Endodermal cell (in vitro differentiated cells): ENCODE measurements at places on chromosomes 13 and 19. TPM values are rescaled to one million over a fixed set of nuclear protein-coding genes. Genes with fewer than 3 reads are reported as not detected.

- H3K27me3 ChIP-seq = peaks cover 10% of the 10 kb centered on the region
- H3K36me3 ChIP-seq = no peaks in the 10 kb centered on the region
- H3K27ac ChIP-seq = no peak overlapping the region
- no peak for DNase-seq
- no peaks in the 10 kb centered on the region for H3K4me1 ChIP-seq
- no peak overlapping the region for H3K4me3 ChIP-seq
These were observed 4.3 kb downstream of the CD209 start for GRCh38 chr19:7742991-7743390.

- H3K27ac ChIP-seq = no peak overlapping the region
- DNase-seq = no peak
- no peaks in the 10 kb centered on the region for H3K36me3 ChIP-seq
- H3K27me3 ChIP-seq = no peaks in the 10 kb centered on the region
- H3K4me3 ChIP-seq = no peak overlapping the region
These were observed 61.2 kb upstream of the FRY start for GRCh38 chr13:31970231-31970930.

DNA sequence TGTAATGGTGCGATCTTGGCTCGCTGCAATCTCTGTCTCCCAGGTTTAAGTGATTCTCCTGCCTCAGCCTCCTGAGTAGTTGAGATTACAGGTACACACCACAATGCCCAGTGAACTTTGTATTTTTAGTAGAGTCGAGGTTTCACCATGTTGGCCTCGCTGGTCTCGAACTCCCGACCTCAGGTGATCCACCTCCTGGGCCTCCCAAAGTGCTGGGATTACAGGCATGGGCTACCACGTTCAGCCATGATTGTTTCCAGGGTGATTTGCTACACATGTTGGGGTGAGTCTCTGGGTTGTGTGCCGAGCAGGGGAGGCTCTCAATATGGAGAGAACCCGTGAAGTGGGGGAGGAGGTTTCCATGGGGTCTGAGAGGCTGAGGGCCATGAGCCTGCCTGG is 24.8 kb upstream of the CEACAM21 start:
- no peak overlapping the region for H3K27ac ChIP-seq
- no peak overlapping the region for H3K4me3 ChIP-seq
- peaks cover 5% of the 10 kb centered on the region for H3K4me1 ChIP-seq
- H3K36me3 ChIP-seq = no peaks in the 10 kb centered on the region
- no peaks in the 10 kb centered on the region for H3K27me3 ChIP-seq
- DNase-seq = no peak

DNA sequence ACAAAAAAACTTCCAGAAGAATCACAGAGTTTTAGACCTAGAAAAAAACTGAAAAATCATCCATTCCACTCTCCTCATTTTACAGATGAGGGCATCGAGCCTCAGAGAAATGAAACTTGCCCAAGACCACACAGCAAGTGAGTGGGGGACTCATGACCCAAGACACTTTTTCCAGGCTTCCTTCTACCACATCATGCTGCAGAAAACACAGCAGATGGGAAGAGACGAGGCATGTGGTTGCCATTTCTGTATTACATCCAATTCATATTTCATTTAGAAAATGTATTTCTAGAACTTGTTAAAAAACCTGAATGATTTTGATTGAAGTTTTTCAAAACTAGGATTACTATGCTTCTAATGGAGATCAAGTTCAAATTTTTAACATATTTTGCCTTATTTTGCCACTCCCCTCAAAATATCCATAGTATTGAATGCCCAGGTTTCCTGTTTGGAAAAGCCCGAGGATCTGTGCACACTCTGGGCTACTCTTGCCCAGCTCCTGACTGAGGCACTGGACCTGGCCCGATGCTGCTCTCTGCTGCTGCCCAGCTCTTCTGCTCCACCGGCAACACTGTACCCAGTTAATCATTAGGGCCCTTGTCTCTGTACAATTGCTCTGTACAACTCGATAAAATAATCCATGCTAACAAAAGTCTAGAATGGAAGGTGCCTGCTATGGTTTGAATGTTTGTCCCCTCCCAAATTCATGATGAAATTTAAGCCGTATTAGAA is 157.4 kb downstream of the EFNB2 start:
- no peak overlapping the region for H3K4me3 ChIP-seq
- H3K36me3 ChIP-seq = no peaks in the 10 kb centered on the region
- H3K4me1 ChIP-seq = peaks cover 20% of the 10 kb centered on the region
- no peak overlapping the region for H3K27ac ChIP-seq

DNA sequence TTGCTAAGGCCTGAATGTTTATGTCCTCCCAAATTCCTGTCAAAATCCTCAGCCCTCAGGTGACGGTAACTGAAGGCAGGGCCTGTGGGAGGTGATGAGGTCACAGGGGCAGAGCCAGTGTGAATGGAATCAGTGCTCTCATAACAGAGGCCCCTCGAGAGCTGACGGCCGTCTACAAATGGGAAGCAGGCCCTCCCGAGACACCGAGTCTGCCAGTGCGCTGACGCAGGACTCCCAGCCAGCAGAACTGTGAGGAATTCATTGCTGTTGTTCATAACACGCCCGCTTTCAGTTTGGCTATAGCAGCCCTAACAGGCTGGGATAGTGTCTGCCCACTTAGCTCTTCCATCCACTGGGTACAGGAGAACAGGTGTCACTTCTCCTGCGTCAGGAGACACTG is 41.2 kb downstream of the CARS2 start:
- H3K27ac ChIP-seq = no peak overlapping the region
- no peaks in the 10 kb centered on the region for H3K4me1 ChIP-seq
- no peak for DNase-seq
- no peak overlapping the region for H3K4me3 ChIP-seq
- no peaks in the 10 kb centered on the region for H3K27me3 ChIP-seq
- peaks cover 90% of the 10 kb centered on the region for H3K36me3 ChIP-seq

- H3K4me3 ChIP-seq = no peak overlapping the region
- no peak overlapping the region for H3K27ac ChIP-seq
These were observed 422.2 kb downstream of the KLF5 start for GRCh38 chr13:73480779-73481559.

- H3K4me1 ChIP-seq = no peaks in the 10 kb centered on the region
- H3K36me3 ChIP-seq = no peaks in the 10 kb centered on the region
- no peak for DNase-seq
These were observed 34.1 kb downstream of the INSR start for GRCh38 chr19:7260161-7260560.

GRCh38 chr13:28492569-28493367 is 2.2 kb downstream of the FLT1 start:
- H3K36me3 ChIP-seq = no peaks in the 10 kb centered on the region
- H3K27me3 ChIP-seq = peaks cover 68% of the 10 kb centered on the region
- H3K27ac ChIP-seq = no peak overlapping the region
- H3K4me3 ChIP-seq = peak overlapping the region; percentile 78
- H3K4me1 ChIP-seq = no peaks in the 10 kb centered on the region

GRCh38 chr13:58126496-58126895 is 495.0 kb downstream of the PCDH17 start:
- no peaks in the 10 kb centered on the region for H3K36me3 ChIP-seq
- no peak for DNase-seq
- H3K27ac ChIP-seq = no peak overlapping the region
- no peak overlapping the region for H3K4me3 ChIP-seq

GRCh38 chr13:51801631-51802099 is 2.3 kb downstream of the DHRS12 start:
- H3K36me3 ChIP-seq = no peaks in the 10 kb centered on the region
- H3K4me3 ChIP-seq = no peak overlapping the region
- H3K27me3 ChIP-seq = no peaks in the 10 kb centered on the region
- H3K4me1 ChIP-seq = peaks cover 16% of the 10 kb centered on the region

DNA sequence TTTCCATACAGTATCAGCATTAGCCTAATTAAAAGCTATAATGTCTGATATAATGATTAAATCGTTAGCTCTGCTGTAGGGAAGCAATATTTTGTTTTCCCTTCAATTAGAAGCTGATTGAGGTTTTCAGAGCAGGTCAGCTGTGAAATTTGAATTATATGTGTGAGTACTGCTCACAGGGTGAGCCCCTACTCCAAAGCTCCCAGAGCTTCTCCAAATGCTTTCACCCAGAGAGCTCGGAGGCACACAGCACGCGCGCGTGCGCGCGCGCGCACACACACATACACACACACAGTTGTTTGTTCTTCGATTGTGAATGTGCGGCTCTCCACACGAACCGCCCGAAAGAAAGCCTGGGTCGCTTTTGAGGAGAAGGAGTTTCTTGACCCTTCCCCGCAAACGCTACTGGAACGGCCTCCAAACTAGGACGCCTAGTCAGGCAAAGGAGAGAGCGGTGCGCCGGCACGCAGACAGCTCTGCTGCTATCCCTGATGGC is 4.8 kb upstream of the SOX1 start:
- no peak overlapping the region for H3K27ac ChIP-seq
- peak; percentile 57 for DNase-seq
- no peaks in the 10 kb centered on the region for H3K36me3 ChIP-seq
- H3K4me1 ChIP-seq = no peaks in the 10 kb centered on the region

GRCh38 chr13:82220641-82221040 is 1661.6 kb downstream of the SLITRK1 start:
- no peaks in the 10 kb centered on the region for H3K27me3 ChIP-seq

GRCh38 chr13:42000846-42001245 is 39.9 kb upstream of the VWA8 start:
- no peak for DNase-seq
- no peak overlapping the region for H3K27ac ChIP-seq
- no peak overlapping the region for H3K4me3 ChIP-seq
- H3K36me3 ChIP-seq = no peaks in the 10 kb centered on the region
- no peaks in the 10 kb centered on the region for H3K27me3 ChIP-seq

The SMIM44 gene
- not detected in 2 replicates for total RNA-seq

The PRX gene
- total RNA-seq = 3.3 and 3.5 TPM in 2 replicates

The FXYD3 gene
- total RNA-seq = 0.41 TPM in 1 of 2 replicates, not detected in the other

The FFAR3 gene
- total RNA-seq = not detected in 3 replicates

The GARIN5B gene
- 0.09 and 0.11 TPM in 2 replicates for total RNA-seq

The ELSPBP1 gene
- not detected in 2 replicates for total RNA-seq

The EPSTI1 gene
- total RNA-seq = 101 to 147 TPM (median 101 TPM) in 3 replicates

The PINLYP gene
- total RNA-seq = 7.7 to 10.3 TPM (median 8.9 TPM) in 3 replicates

The TNNI3 gene
- 10.8 to 14.2 TPM (median 11.6 TPM) in 3 replicates for total RNA-seq

The LENG9 gene
- 3.5 to 4.3 TPM (median 4.2 TPM) in 3 replicates for total RNA-seq
